ENCODE measurements at places on chromosomes 11 and 22.

DNA sequence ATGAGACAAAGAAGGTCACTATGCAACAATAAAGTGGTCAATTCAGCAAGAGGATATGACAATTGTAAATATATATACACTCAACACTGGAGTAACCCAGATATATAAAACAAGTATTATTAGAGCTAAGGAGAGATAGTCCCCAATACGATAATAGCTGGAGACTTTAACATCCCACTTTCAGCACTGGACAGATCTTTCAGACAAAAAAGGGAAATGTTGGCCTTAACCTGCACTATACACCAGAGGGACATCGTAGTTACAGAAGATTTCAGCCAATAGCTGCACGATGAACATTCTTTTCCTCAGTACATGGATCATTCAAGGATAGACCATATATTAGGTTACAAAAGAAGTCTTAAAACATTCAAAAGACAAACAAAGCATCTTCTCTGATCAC, 29.9 kb downstream of the PIWIL3 start:
- DNase-seq: no peak

GRCh38 chr22:41919357-41920224, 4.7 kb upstream of the SHISA8 start:
- DNase-seq: no peak

- DNase-seq: no peak
Measured at GRCh38 chr11:6544921-6545850, 48.1 kb downstream of the DNHD1 start.

DNA sequence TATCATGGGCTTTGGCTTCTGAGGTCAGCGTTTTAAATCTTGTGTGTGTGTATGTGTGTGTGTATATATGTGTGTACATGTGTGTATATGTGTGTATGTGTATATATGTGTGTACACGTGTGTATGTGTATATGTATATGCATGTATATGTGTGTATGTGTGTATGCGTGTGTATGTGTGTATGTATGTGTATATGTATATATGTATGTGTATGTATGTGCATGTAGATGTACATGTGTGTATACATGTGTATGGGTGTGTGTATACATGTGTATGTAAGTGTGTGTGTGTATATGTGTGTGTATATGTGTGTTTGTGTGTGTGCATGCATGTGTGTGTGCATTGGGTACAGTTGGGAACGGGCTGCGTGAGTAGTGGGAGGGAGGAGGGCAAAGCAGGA, 123.0 kb downstream of the ST3GAL4 start:
- no peak for DNase-seq

GRCh38 chr11:76659672-76660532, 10.6 kb downstream of the LRRC32 start:
- no peak for DNase-seq

DNA sequence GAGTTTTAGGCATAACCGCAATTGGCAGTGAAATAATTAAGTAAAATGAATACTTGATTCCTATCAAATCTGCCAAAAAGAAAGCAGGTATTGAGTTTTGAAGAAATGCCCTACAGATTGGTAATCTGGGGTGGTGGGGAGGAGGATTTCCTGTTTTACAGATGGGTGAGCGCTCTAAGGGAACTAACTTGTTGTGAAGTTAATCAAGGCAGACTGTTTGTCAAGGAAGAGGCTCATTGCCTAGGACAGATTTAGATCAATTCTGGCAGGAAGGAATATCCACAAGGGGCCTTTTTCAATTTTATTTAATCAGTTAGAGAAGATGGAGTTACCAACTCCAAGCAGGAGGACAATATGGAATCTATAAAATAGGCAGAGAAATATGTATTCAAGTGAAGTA, 271.5 kb upstream of the CCDC90B start:
- DNase-seq: no peak

DNA sequence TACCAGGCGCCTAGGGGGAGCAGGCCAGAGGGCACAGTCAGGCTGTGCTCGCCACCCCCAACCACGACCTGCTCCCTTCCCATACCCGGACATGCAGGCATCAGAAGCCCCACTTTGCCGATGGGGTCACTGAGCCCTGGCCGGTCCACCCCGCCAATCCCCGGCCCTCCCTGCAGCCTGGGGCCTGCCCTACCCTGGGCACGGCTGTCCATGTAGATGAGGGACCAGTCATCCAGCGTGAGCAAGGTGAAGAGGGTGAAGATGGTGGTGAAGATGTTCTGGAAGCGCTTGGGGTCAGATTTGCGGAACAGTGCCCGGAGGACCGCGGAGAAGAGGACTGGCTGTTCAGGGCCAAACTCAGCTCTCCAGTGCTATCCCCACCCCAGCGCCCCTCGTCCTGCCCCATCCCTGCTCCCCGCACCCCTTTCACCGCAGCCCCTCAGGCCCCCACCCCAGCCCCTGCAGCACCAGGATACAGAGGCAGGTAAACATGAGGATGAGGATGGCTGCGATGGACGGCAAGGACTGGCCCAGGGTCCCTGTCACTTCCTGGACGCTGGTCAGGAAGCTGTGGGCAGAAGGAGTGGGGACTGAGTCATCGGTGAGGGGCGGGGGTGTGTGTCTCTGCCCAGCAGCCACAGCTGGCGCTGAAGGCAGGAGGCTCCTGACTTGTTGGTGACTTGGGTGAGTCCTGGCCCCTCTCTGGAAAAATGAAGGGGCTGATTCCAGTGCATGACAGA, 5.5 kb downstream of the CATSPER1 start:
- no peak for DNase-seq

GRCh38 chr22:49630448-49630946, 197.2 kb downstream of the BRD1 start:
- no peak for DNase-seq

DNA sequence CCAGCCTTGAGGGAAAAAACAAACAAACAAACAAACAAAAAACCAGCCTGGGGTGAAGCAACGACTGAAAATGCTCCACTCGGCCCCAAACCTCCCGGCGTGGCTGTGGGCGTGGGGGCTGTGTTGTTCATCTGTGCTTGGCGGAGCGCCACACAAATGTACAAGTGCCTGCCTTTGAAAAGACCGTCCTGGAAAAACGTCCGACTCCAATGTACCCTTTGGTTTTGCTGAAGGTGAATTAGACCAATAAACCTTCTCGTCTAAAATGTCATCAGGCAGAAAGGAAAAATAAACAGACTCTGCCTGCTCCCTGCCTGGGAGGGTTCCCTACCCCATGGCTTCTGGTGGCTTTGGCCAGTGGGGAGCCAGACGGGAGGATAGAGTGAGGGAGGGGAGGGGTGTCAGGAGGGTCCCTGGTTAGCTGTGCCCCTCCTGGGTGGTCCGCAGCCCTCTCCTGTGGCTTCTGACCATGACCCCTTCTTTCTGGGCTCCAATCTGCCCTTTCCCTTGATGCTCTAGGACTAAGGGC, 93.9 kb downstream of the TRMU start:
- DNase-seq: no peak

DNA sequence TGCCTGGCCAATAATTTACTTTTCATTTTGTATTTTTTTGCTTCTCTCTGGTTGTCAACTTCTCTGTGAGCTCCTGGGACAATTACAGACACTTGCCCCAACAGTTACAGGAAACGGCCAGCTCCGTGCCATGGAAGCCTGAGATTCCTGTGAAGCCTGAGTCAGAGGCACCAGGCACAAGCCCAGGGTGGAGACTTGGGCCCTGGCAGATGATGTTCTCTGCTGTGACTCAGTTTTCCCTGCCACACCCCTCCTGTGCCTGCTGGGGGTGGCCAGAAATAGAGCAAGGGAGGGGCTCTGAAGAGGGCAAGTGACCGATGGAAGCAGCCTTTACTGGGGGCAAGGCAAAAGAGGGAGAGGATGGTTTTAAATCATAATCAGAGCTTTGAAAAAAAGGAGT, 4.9 kb downstream of the ATP5MGL start:
- DNase-seq: no peak

DNA sequence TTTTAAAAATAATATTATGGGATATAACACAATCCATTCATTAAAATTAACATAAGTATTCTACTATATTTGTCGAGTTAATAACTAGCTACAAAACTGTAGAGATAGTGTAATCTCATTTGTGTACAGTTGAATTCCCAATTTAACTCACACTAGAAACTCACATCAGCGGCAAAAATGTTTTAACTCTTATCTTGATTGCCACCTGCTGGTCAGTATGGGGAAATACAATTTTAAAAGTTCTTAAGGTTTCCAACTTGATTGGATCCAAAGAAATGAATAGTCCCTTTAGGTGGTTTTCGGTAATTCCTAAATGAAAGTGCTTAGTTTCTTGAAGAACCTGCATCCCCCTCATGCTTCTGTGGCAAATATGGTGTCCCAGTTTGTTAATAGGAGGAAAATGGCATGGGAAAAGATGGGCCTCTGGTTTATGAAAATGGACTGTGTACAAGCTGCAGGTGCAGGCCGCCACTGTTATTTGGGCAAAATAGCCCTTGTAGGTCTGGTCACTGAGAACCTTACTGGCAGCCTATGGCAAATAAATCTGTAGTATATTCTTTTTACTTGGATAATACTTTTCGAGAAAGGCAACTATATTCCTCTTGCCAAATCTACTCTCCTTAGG, 33.7 kb upstream of the SLC17A6 start:
- DNase-seq: no peak

- DNase-seq: no peak
Measured at GRCh38 chr22:41891407-41891806, 23.5 kb downstream of the SHISA8 start.

DNA sequence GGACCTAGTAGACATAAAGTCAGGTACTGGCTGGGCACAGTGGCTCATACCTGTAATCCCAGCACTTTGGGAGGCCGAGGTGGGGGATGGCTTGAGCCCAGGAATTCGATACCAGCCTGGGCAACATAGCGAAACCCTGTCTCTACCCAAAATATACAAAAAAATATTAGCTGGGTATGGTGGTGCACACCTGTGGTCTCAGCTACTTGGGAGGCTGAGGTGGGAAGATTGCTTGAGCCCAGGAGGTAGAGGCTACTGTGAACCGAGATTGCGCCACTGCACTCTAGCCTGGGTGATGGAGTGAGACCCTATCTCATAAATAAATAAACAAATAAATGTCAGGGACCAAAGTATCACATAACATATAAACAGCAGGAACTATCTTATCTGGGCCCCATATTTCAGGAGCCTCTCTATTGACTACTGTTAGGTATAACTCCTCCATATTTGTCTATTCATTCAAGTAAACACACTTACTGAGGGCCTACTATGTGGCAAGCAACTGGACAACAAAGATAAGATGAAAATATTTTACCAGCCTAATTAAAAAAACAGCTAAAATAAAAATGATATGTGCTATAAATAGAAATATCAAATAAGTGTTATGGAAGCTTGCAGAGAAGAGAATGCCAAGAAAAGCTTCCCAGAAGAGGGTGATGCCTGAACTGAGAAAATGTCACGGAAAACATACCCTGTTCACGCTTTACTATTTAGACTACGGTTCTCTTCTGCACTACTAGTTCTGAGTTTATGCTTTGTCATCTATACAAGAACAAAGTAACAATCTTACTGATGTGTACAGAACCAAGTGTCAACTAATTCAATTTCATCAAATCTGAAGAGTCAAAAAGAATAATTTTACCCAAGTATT, 2.0 kb downstream of the NUP98 start:
- no peak for DNase-seq

GRCh38 chr11:79708319-79708932, 267.6 kb upstream of the TENM4 start:
- no peak for DNase-seq

GRCh38 chr22:39256186-39256552, 11.4 kb upstream of the PDGFB start:
- DNase-seq: no peak

- DNase-seq: no peak
Measured at GRCh38 chr22:31830721-31831070, 76.9 kb downstream of the DEPDC5 start.

- no peak for DNase-seq
Measured at GRCh38 chr11:117002639-117003299, 95.5 kb downstream of the SIK3 start.

GRCh38 chr11:72363112-72363511, 71.2 kb downstream of the CLPB start:
- no peak for DNase-seq
